Hepatic stellate cell (primary cell): ENCODE measurements at places on chromosomes 4 and X.
A peak's percentile ranks its signal among the peaks of the same experiment; 100 is the strongest.

- DNase-seq, result peak; percentile 48
Measured at GRCh38 chr4:90317785-90318184, 190.6 kb downstream of the CCSER1 start.

DNA sequence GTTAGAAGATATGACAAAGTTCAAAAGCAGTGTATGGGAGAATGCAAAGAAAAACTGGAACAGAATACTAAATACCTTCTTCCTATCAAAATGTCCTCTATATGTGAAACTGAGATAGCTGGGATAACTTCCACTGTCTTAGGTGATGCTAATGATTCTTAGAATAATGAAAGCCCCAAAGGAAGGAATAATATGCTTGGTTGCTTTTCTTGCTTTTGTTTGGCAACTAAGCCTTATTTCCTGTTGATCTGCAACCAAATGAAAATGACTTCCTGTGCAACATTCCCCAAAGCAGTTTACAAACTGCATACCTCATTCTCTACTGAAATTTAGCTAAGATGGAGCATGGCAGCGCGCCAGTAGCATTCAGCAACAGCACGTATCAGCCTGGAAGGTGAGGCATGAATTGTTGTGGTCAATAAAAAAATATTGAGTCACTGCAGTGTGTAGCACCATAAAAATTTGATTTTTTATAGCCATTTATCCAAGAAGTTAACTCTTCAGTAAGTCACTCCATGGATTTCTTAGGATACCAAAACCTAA is 18.7 kb downstream of the NDNF start:
- DNase-seq, result no peak

DNA sequence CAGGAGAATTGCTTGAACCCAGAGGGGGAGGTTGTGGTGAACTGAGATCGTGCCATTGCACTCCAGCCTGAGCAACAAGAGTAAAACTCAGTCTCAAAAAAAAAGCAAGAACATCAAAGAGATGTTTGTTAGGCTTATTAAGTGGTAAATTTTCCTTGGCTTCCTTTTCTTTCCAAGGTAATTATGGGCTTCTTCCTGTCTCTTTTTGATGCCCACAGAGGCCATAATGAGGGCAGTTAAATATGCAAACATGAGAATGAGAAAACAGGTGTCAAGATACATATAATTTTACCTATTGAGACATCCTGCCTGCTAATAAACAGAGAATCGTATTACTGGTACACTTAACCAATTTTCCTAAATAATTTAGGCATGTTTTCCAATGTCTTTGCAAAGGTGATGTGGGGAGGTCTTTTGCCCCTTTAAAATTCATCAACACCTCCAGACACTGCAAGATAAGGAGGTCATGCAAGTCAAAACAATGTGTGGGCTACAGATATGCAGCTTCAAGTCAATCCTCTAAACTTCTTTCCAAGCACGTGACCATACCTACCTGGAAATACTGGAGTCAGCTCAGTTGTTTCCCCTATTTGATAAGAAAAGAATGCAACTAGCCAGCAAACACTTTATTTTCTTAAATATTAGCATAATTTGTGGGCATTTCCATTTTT is 2.7 kb downstream of the SLC39A8 start:
- DNase-seq, result no peak

GRCh38 chrX:46686003-46686645 is 72.8 kb downstream of the SLC9A7 start:
- no peak for DNase-seq

GRCh38 chr4:163317110-163317509 is 15.3 kb downstream of the NPY1R start:
- DNase-seq, result no peak

- no peak for DNase-seq
Measured at GRCh38 chr4:173319696-173320095, 14.5 kb downstream of the HMGB2 start.

DNA sequence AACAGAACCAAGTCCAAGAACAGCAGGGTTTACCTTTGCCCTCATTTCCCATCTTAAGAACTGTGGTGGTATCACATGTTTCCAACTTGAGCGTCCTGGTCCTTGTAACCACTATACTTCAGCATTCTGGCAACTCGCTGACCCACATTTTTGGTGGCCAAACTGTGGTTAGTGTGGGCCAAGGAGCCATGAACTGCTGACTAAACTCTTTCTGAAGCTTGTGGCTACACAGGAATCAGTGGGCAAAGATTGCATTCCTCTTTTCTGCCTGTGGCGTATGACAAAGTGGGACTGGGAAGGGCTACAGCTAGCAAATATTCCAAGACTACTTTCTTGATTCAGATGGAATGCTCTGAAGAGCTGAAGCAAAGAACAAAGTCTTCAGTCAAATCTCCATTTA is 106.3 kb upstream of the MID1 start:
- DNase-seq, result peak; percentile 47

DNA sequence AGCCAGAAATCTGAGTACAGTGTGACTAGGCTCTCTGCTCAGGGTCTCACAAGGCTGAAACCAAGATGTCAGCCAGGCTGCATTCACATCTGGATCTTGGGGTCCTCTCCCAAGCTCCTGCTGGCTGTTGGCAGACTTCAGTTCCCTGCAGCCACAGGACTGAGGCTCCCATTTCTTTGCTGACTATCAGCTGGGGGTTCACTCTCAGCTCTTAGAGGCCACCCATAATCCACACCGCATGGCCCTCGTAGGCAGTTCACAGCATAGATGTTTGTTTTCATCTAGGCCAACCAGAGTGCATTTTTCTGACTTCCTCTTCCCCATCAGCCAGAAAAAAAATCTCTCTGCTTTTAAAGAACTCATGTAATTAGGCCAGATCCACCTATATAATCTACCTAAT is 8.2 kb upstream of the WDR44 start:
- no peak for DNase-seq
